ENCODE measurements at places on chromosomes 3 and 15. TPM values are rescaled to one million over a fixed set of nuclear protein-coding genes. Genes with fewer than 3 reads are reported as not detected.

The EHD4 gene
- total RNA-seq = 34.1 TPM

The SUSD5 gene
- 13.5 TPM for total RNA-seq

The PRR20G gene
- total RNA-seq = not detected

DNA sequence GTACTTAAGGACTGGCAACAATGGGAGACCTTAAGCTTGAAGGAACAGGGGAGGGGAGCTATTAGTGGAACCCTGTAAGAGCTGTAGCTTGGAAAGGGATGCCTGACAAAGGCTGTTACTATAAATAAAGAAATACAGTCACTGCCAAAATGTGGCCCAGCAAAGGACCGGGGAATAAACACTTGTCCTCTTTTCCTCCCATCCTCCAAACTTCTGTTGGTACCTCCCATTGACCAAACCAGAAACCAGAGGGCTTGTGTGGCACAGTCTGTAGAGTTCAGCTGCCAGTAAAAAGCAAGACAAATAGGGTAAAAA lies 25.1 kb upstream of the TCF12 start:
- DNase-seq = no peak

DNA sequence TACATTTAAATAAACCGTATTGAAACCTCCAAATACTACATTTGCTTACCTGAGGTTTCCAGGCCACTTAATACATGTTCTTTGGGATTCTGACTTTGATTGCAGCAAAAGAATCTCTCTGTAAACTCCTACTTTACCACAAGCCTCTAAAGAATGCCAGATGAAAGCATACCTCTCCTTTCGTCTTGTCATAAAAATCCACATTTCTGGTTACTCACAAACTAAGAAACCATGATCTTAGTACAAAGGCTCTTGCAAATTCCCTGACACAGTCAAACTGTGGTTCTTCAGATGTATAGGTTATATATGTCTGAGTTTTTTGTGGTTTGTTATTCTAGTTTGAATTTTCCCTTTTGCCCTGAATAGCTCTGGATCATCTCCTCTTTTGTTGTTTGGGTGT lies 188.4 kb downstream of the RAP2B start:
- DNase-seq = no peak

DNA sequence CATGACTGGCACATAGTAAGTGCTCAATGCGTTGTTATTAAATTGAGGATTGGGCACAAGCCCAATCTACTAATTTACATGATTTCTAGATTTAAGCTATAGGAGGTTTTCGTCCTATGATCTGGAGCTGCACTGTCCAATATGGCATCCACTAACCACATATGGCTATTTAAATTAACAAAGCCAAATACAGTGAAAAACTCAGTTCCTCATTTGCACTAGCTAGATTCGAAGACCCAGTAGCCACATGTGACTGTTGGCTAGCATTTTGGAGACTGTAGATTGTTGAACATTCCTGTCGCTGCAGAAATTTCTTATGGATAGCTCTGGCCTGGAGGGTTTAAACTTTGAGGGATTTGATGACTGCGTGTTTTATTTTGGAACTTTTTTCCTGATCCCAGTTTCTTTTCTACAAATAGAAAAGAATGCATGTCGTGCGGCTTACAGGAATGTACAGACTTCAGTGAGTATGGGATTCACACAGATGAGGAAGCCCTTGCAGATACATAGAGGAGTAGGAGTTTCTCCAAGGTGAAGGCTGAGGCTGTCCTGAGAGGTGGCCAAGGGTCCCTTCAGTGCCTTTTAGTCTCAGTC lies 82.8 kb downstream of the SLCO3A1 start:
- DNase-seq = no peak

DNA sequence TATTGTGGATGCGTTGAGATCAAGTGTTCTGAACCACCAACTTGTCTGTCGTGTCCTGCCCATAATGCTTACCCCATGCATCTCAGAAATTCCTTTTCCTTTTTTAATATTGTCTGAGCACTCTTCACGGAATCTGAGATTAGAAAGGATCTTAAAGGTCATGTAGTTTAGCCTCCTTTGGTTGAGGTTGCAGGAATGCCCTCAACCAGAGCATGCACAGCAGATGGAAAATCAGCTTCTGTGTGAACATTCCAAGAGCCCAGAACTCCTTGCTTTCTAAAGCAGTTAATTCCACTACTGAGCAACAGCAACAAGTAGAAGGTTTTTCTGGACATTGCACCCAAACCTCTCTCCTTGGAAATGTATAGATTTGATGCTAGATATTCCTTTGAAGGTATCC lies 153.7 kb downstream of the TPRG1 start:
- no peak for DNase-seq

- no peak for DNase-seq
Measured at GRCh38 chr3:123028233-123028828, 768 bp upstream of the SEMA5B start.

GRCh38 chr3:111676211-111677006 lies 81.3 kb upstream of the ZBED2 start:
- DNase-seq = no peak

- no peak for DNase-seq
Measured at GRCh38 chr3:17181413-17181907, 296.7 kb downstream of the PLCL2 start.

DNA sequence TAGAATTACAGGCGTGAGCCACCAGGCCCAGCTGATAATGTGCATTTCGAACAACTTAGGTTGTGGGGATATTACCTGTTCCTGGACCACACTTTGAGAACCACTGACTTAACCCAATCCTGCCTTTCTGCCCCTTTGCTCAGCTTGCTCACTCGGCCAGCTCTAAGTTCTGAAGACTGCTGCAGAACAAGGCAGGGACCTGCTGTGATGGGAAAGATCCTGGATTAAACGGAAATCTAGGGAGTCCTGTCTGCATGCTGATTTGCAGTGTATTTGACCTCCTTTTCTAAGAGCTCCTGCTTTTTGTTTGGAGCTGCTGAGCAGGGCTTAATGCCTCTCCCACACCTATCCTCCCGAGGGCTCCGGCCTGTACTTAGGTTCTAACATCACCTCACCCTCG lies 2.9 kb downstream of the LTK start:
- DNase-seq = no peak

GRCh38 chr15:31098953-31099740 lies 2.4 kb downstream of the TRPM1 start:
- DNase-seq = no peak

GRCh38 chr3:105746231-105746996 lies 122.4 kb downstream of the CBLB start:
- DNase-seq = no peak

DNA sequence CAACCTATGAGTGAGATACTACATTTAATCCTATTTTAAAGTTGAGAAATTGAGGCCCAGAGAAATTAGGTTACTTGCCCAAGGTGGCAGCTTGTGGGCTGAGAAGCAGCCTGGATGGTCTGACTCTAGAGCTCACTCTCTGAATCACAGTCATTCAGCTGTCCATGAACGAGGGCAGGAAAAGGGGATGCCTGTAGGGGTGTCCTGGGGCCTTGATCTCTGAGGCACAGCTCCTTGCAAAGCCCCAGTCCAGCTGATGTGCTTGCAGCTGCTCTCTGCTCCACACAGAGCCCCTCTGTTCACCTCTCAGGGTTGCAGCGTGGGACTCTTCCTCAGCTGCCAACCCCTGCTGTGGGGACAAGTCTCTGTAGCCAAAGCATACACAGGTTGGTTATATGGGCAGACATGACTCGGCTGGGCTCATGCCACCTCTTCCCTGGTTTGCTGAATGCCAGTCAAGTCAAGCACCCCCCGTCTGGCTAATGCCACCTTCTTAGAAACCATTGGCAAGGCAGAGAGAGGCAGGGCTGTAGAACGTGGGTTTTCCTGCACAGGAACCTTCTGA lies 56.8 kb downstream of the GASK1A start:
- DNase-seq = no peak

GRCh38 chr15:48225771-48226170 lies 19.7 kb downstream of the SLC12A1 start:
- no peak for DNase-seq
